ENCODE measurements at places on chromosomes 16 and 17.

GRCh38 chr17:9529033-9529700 lies 46.5 kb downstream of the STX8 start:
- peak; percentile 37 for DNase-seq

DNA sequence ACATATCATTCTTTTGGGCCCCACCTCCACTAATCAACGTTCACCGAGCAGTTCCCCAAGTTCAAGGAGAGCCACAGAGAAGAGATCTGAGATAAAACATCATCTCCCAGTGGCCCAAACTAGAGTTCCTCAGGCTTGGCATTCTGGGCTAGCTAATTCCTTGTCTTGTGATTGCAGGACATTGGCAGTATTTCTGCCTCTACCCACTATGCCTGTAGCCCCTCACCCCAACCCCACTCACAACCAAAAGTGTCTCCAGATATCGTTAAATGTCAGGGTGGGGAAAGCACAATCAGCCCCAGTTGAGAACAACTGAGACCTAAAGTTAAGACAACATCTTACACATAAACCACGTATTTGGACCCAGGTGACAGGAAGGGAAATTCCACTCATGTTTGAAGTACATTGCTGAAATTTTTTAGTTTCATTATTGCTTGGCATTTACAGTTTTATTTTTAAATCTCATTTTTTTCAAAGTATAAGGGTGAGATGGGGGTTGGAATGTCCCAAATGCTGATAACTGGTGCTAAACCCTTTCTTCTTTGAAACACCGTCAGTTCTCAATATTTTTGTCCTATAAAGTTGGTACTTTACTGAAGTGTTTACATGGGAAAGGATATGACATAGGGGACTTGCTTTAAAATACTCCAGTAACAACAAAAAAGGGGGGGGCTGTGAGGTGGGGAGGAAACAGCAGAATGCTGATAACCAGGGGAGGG lies 13.6 kb downstream of the ZC3H7A start:
- DNase-seq: no peak

DNA sequence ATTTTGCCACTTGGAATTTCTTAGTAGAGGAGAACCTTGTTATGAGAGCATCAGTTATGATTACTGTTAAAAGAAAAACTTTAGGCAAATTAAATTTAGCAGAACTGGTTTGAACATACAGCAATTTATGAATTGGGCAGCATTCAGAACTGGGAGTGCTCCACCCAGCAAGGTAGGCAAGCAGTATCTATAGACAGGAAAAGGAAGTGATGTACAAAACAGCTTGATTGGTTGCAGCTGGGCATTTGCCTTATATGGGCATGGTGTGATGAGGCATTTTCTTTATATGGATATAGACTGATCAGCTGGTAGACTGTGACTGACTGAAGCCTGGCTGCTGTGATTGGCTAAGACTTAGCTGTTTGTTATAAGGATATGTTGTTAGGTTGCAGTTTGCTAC lies 17.6 kb upstream of the CYLD start:
- no peak for DNase-seq

GRCh38 chr17:57294629-57295501 lies 38.5 kb downstream of the MSI2 start:
- peak; percentile 61 for DNase-seq
